ENCODE measurements at places on chromosomes 6 and 20. TPM values are rescaled to one million over a fixed set of nuclear protein-coding genes. Genes with fewer than 3 reads are reported as not detected.

Gene CNKSR3
- 15.3 TPM for total RNA-seq

Gene CYP39A1
- not detected for total RNA-seq

Gene HCK
- not detected for total RNA-seq

- no peak overlapping the region for H3K27ac ChIP-seq
- H3K36me3 ChIP-seq = peaks cover 9% of the 10 kb centered on the region
- no peak overlapping the region for H3K4me3 ChIP-seq
- H3K4me1 ChIP-seq = peaks cover 2% of the 10 kb centered on the region
- DNase-seq = no peak
- no peaks in the 10 kb centered on the region for H3K27me3 ChIP-seq
These were observed 55.1 kb downstream of the KIF16B start for GRCh38 chr20:16517946-16518783.

- no peak for DNase-seq
- H3K4me3 ChIP-seq = no peak overlapping the region
- no peaks in the 10 kb centered on the region for H3K36me3 ChIP-seq
These were observed 20.2 kb downstream of the ADGRF4 start for GRCh38 chr6:47718571-47718970.

GRCh38 chr6:121616406-121616805 lies 181.0 kb downstream of the GJA1 start:
- H3K36me3 ChIP-seq = no peaks in the 10 kb centered on the region
- H3K4me1 ChIP-seq = peaks cover 6% of the 10 kb centered on the region
- no peak overlapping the region for H3K4me3 ChIP-seq
- no peak for DNase-seq
- H3K27me3 ChIP-seq = no peaks in the 10 kb centered on the region

- H3K4me3 ChIP-seq = no peak overlapping the region
- H3K36me3 ChIP-seq = no peaks in the 10 kb centered on the region
These were observed 11.7 kb upstream of the PPARD start for GRCh38 chr6:35330541-35331119.
